ENCODE measurements at places on chromosomes 6 and 20.
A peak's percentile ranks its signal among the peaks of the same experiment; 100 is the strongest.

DNA sequence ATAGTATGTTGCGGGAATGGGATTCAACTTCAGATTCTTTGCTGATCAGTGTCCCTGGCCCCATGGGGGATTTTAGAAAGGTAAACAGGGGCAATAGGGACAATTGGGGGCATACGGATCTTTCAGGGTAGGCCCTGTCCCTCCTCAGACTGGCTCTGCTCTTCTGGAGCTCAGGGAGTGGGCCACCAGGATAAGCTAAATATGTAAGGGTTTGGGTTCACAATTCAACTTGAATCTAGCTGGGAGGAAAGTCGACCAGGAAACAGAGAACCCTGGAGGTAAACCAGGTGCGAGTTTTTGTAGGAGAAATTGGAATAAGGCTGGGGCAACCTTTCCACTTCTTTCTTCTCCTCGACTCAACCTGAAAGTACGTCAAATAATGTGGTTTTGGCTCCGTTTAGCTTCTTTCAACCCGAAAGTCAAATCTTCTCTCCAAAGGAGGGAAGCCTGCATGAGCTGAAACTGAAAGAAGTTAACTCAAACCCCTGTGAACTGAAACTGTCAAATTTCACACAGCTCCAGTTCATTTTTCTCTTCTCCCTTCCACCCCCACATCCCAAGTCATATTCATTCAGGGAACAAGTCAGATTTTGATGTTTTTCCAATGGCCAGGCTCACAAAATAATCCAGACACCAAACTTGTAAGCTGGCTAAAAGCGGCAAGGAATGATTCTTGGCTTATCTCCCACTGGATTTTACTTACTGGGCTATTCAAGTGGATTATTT lies 278.2 kb downstream of the CLIC5 start:
- DNase-seq, result peak; percentile 8

GRCh38 chr20:3674447-3674846 lies 7.4 kb downstream of the ADAM33 start:
- no peak for DNase-seq

- no peak for DNase-seq
Measured at GRCh38 chr6:154463573-154464419, 46.7 kb downstream of the CNKSR3 start.

GRCh38 chr6:10451828-10452509 lies 37.1 kb upstream of the TFAP2A start:
- DNase-seq, result no peak

- no peak for DNase-seq
Measured at GRCh38 chr6:108421366-108421765, 126.5 kb downstream of the AFG1L start.

DNA sequence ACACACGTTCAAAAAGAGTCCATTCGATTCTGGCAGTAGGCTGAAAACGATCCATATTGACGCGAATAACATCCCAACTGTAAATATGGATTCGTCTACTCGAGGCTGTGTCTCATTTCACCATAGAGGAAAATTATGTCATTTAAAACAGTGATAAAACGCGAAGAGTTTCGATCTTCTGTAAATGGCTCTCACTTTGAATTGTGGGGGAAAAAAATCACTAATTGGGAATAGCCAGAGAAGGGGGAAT lies 845 bp upstream of the MARCKS start:
- DNase-seq, result no peak

DNA sequence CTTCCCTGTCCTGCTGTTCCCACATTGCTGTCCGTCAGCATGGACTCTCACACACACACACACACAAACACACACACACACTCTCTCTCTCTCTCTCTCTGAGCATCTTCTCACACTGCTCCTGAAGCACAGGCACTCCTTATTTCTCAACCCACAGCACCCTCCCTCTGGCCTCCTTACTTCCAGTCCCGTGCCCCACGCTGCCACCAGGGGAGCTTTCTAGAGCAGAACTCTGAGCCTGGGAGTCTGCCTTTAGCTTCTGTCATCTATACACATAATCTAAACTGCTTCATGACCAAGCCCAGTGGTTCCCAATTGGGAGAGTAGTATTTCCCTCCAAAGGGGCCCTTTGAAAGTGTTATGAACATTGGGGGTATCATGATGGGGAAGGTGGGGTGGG lies 29.1 kb downstream of the HECA start:
- DNase-seq, result no peak

DNA sequence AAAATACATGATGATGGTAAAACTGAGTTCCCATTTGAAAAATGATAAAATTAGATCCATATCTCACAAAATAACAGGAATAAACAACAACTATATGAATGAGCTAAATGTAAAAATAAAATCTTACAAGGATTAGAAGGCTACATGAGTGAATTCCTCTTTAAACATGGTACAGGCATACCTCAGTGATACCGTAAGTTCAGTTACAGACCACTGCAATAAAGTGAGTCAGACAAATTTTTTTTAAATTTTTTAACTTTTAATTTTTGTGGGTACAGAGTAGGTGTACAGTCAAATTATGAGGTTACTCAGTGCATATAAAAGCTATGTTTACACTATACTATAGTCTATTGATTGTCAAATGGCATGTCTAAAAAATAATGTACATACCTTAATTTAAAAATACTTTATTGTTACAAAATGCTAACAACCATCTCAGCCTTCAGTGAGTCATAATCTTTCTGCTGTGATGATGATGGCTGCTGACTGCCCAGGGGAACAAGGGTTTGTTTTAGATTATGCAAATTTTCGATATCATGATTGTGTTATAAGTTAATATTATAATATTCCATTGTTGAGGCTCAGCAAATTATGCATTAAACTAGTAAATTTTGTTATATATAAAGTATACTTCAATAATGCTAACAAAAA lies 222.8 kb upstream of the RUNX2 start:
- no peak for DNase-seq

GRCh38 chr6:1395506-1395905 lies 6.1 kb downstream of the FOXF2 start:
- no peak for DNase-seq

GRCh38 chr6:109961611-109962041 lies 16.5 kb upstream of the GPR6 start:
- DNase-seq, result no peak

DNA sequence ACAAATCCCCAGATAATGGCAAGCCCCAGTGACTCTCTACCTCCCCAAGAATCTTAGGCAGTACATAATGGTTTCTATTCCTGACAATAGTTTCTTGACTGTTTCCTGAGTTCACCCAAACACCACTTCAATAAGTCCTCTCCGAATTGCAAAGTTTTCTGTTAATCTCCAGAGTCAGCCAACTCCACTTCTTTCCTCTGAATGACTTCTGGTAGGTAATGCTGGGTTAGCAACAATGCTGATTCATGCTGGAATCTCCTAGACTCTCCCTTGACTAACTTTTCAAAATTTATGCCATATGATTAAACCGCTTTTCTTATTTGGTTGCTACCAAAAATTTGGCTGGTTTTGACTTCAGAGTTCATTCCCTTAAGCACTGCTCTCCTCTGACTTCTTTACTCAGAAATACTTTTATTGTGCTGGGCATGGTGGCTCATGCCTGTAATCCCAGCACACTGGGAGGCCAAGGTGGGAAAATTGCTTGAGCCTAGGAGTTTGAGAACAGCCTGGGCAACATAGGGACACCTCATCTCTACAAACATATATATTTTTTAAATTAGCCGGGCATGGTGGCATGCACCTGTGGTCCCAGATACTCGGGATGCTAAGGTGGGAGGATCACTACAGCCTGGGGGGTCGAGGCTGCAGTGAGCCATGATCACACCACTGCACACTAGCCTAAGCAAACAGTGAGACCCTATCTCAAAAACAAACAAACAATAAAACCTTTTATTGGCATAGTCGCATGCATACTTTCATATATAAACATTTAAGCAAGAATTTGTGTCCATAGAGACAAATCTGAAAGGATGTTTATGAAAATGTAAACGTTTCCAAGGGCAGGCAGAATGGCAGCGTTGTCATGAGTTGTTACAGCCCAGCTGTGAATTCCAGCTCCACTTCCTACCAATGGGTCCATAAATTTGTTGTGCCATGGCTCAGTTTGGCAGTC lies 249.3 kb upstream of the PLN start:
- DNase-seq, result no peak

- peak; percentile 76 for DNase-seq
Measured at GRCh38 chr6:29602564-29603361, 17.8 kb downstream of the OR2H2 start.

GRCh38 chr6:137740091-137740755 lies 126.8 kb upstream of the TNFAIP3 start:
- DNase-seq, result no peak

DNA sequence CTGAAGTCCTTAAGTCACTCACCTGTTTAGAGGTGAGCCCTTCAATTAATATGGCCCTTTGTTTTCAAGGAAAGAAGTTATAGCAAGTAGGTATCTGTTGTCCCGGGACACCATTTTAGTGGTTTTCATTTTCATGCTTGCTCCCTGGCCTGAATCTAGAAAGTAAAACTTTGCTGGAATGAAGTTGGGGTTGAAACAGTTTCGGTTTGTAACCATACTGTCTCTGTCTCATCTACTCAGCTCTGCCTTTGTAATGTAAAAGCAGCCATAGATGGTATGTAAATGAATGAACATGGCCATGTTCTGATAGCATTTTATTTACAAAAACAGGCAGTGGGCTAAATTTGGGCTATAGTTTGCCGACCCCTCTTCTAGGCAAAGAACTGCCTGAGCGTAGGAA lies 64.9 kb upstream of the GNRH2 start:
- DNase-seq, result no peak

DNA sequence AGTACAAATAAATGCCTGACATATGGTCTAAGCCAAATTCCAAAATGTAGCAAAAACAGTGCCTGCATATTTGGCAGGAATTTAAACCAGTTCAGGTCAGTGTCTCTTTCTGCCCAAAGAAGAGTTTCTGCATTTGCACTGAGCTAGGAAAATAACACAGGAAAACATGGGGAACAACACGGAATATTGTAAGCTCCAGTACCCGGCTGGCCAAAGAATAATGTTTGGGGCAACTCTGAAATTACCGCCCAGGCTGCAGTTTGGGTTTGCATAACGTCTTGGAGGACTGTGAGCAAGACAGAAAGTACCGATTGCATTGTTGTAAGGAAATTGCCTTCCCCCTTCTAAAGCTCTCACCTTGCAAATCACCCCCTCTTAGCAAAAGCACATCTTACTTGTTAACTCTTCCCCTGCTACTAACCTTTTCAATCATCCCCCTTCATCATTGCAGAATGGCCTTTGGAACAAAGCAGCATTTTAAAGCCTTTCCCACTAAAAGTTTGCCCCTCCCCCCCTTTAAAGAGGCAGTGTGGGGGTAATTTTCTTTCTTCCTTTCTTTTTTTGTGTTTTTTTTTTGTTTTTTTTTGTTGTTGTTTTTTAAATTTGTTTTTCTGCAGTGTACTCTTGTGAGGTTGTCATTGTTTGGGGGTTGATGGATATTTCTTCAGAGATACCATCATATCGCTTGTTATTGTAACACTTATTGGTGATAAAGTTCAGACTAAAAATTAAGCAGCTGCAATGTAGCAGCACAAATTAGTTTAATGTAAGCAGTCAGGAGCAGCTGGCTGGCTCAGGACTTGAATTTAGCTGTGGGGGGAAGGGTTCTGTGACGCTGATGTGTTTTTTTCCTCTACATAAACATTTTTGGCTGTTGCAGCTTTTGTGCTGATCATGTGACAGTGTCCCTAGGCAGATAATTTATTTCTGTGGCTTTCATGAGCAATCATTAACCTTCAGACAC lies 100.0 kb upstream of the CITED2 start:
- peak; percentile 14 for DNase-seq
